Activated T-helper 1 cell treated with Interleukin-2 at 50 U/mL for 16 hours (primary cell): ENCODE measurements at places on chromosomes 7 and 10.

DNA sequence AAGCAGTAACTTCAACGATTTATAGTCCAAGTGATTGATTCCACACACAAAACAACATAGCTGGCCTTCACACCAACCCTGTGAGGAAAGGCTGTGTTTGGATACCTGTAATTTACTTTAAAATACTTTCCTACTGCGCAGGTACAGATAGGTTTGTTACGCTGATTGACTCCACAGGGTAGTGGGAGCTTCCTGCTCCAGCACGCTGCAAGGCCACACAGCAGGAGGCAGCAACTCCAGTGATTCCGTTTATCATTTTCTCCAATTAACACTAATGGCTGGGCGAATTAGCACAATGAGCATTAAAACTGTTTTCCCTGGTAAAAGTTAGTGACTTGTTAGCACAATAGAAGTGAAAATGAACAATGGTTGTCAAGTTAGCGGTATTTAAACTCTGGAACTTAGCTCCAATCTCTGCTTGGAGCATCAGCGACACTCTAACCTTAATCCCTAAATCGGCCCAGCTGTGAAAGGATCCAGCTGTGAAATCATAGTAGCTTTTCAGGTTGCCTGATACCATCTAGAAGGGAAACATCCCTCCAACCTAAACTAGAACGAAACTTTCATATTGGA lies 959 bp downstream of the DCLRE1C start:
- DNase-seq, result no peak

- no peak for DNase-seq
These were observed 46.1 kb upstream of the FOXP2 start for GRCh38 chr7:114368492-114368891.

DNA sequence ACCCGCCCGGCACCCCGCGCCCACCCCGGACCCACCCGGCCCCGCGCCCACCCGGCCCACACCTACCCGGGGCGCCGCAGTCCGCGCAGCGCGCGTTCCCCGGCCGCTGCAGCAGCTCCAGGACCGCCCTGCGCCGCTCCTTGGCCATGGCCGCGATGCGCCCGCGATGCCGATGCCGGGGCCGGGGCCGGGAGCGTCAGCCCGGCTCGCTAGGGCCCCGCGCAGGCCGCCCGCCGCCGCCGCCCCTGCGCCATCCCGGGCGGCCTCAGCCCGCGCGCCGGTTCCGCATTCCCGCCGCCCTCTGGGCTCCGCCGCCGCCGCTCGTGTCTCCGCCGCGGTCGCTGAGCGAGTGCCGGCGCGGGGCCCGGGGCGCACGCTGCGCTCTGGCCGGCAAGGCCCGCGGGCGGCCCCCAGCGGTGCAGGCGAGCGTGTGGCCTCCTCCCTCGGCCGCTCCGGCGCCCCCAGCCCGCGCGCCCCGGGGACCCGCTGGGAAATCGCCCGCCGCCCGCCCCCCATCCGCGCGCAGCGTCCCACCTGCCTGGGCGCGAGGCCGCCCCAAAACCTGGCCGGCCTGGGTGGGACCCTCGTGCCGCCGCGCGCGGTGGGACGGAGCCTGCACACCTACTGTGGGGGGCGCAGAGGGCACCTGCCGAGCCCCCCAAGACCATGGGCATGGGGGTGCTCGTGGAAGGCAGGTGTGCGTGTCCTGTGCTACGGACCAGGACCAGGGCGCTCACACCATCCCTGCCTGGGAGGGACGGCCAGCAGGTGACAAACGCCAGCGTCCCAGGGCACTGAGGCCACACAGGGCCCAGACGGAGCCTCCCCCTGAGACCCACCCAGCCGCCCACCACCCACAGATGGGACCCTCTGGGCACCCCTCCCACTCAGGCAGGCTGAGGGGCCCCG lies at the start of gene ADAP1:
Gene ADAP1, minus strand, starts transcription at position 351 of the 909 bp plus-strand sequence. Its CDS starts 203 bp downstream, at position 148.
- DNase-seq, result peak; percentile 36

- no peak for DNase-seq
These were observed 194.6 kb downstream of the MLLT10 start for GRCh38 chr10:21728618-21729017.

DNA sequence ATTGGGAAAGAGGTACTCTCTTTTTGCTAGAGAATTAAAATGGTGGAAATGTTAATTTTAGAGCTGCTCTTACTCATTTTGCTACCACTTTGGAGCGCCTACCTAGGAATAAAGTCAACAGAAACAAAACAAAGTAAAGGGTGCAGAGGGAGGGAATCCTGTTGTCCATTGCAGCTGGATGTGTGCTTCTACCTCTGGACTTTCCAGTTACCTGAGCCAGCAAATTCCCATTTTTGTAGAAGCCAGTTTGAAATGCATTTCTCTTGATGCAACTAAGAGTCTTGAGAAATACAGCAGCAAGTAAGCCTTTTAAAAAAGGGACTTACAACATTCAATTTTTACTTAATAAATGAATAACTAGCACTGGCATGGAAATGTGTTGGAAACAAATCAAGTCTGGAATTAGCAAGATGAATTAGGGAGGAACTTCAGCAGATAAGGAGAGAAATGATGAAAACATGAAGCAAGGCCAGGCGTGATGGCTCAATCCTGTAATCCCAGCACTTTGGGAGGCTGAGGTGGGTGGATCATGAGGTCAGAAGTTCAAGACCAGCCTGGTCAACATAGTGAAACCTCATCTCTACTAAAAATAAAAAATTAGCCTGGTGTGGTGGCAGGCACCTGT lies 113.5 kb upstream of the CTTNBP2 start:
- no peak for DNase-seq

- DNase-seq, result no peak
These were observed 35.1 kb downstream of the PLAC9 start for GRCh38 chr10:80167471-80168161.

DNA sequence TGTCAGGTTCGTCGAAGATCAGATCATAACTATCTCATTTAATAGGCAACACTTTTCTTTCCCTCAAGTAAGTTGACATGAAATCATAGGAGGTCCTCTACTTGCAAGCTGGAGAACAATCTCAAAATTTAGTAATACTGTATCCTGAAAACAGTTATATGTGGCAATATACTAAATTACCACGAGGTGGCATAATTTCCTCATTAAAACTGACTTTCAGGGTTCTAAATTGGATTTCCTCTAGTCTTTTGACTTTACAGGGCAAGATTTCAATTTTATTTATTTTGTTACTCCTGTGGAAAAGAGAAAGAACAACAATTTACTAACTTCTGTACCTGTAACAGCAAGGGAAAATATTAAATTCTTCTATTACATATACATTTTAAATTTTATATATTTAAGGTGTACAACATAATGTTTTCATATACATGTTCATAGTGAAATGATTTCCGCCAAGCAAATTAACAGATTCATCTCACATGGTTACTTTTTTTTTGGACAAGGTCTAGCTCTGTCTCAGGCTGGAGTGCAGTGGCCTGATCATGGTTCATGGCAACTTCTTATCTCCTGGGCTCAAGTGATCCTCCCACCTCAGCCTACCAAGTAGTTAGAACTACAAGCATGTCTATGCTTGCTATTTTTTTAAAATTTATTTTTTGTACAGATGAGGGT lies 53.4 kb upstream of the CYP2C18 start:
- DNase-seq, result no peak

DNA sequence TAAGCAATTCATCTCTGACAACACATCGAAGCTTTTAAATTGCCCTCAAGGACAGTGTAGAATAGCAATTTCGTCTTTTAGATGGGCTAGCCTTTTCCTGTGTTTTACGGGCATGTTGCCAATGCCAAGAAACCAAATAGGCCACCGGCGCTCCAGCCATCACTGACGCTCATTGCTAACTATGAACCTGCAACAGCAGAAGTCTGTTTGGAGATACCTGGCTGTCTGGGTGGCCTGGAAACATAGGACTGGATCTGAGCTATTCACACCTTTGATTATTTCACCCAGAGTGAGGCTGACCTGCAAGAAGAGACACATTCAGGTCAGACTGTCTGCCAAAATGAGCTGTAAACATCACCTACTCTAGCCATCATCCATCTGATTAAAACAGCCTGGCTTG lies 12.0 kb downstream of the KPNA7 start:
- no peak for DNase-seq

- no peak for DNase-seq
These were observed 128.8 kb upstream of the DNAJB12 start for GRCh38 chr10:72483471-72483870.

DNA sequence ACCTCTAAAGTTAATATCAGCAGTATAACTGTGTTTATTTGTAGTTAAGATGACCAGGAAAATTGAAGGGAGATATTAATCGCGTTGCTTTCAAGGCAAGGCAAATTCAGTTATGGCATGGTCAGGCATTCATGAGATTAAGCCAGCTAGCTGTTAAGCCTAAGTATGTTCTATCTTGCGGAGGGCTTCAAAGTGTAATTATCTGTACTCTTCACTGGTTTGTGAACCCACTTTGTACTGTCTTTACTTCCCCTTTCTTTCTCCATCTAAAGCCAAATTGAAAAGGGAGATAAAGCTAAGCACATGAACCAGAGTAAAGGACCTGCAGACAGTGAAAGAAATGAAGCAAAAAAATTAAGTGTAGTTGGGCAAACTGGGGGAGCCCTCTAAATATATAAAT lies 483.1 kb upstream of the NRP1 start:
- DNase-seq, result no peak

DNA sequence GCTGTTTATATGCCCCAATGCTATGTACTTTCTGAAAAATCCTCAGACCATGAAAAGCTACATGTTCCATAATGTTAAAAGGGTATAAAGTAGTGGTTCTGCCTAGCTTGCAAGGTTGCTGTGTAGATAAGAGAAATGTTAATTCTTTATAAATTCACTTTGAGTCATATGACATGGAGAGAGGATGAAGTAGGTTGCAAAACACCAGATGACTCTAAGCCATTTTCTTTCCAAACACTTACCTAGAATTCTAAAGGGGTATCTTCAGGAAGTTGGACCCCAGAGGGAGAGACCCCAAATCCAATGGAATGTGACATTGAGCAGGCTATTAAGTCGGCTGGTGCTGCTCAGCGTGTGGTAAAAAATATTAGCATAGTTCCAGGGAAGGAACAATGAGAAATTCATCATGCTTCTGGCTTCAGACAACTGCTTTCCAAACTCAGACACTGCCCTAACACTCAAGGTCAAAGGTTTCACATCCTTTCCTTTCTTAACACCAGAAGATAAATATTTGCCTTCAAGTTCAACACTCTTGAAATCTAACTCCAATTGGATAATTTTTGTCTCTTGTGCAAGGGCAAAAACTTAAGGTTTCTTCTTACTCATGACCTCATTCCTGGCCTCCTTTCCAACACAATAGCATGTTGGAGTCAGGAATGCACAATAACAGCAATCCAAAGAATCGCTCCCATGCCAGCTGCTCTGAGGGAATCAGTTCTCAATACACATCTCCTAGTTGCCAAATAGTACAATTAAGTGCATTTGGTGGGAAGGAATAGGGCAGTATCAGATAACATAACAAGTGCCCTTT lies 100.7 kb upstream of the AFAP1L2 start:
- no peak for DNase-seq

GRCh38 chr10:68781613-68782574 lies 45.4 kb upstream of the STOX1 start:
- no peak for DNase-seq

DNA sequence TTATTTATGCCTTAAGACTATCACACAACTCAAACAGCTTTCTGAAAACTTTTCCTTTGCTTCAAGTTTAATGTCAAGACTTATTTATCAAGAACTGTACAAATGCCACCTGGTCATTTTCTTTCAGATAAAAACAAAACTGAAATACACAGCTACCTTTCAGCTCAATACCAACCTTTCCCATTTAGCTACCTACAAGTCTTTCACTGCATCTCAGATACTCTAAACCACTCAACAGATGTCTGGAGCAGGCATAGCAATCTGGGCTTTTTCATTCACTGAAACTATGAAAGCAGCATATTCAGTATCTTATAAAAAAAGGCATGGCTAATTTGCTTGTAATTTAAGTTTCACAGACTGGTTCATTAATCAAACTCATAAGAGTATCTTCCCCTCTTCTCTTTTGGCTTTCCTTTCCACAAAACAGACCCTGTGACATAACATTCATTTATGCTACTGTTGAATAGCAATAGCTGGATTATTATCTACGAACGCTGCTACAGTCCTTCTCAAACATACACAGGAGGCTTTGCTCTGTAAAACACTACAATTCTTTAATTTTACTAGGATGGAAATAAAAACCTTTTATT lies 8.2 kb downstream of the TRA2A start:
- no peak for DNase-seq

DNA sequence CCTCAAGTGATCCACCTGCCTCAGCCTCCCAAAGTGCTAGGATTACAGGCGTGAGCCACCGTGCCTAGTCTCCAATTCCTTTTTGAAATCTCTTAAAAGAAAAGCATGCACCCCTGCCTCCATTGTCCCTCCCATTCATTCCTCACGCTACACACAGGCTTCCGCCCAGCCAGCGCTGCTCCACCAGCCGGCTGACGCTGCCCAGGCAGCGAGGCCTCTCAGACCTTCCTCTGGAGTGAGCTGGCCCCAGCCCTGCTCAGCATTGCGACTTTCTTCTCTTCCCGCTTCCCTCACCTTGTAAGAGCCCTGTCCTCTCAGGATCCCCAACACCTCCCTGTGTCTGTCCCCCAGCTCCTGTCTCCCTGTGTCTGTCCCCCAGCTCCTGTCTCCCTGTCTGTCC lies 23.6 kb downstream of the RGS10 start:
- DNase-seq, result no peak

- no peak for DNase-seq
These were observed 54.8 kb downstream of the ALOX5 start for GRCh38 chr10:45428611-45429510.

- no peak for DNase-seq
These were observed 1.9 kb upstream of the EPHA1 start for GRCh38 chr7:143410521-143411004.

DNA sequence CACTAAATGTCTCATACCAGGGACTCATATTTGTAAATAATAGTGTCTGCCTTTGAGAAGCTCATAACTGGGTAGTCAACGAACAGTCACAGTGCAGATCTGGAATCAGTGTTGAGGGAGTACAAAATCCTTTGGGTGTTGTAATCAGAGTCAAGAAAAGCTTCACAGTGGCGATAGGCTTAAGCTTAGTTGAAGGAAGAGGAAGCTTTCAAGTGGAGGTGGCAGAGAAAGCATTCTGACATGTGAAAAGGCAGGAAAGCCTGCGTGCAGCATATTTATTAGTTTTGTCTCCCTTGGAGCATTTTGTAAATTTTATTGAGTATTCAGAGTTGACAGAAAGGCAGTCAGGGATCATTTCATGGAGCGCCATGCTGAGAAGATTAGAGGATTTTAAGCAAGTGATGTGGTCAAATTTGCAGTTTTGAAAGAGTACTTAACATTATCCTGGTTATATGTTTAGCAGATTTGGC lies 104.9 kb downstream of the ADK start:
- DNase-seq, result no peak
